Hematopoietic multipotent progenitor cell treated with erythropoietin and hydrocortisone succinate and interleukin-3 and kit ligand, for 17 days (in vitro differentiated cells): ENCODE measurements at places on chromosomes 5 and 9.

DNA sequence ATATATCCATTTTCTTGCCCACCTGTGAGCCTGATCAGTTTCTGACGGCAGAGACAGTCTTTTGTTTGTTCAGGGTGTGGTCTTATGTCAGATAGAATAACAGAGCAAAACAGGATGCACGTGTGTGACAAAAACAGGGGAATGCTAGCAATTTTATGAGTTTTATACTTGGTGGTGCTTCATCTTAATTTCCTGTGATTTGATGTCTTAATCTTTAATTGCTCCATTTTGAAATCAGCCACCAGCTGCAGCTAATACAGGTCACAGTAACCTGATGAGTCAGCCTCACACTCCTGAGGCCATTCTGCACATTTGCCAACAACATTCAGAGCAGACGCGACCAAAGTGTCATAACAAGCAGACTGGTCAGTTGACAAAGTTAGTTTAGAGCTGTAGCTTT, 42.3 kb upstream of the JMY start:
- DNase-seq, result no peak

DNA sequence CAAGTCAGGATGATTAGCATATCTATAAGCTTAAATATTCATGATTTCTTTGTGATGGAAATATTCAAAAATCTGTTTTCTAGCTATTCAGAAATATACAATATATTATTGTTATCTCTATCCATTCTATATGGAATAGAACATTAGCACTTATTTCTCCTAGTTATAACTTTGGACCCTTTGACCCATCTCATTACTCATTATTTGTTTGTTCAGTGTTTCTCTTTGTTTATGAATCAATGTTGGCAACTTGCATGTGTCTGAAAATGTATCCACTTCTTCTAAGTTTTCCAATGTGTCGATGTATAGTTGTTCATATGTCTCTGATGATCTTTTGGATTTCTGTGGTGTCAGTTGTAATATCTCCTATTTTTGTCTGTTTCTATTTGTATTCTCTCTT, 1059.3 kb downstream of the CDH9 start:
- no peak for DNase-seq

GRCh38 chr9:75666856-75667554, 223.5 kb upstream of the PCSK5 start:
- no peak for DNase-seq

GRCh38 chr5:58670582-58670981, 87.7 kb downstream of the RAB3C start:
- DNase-seq, result no peak

GRCh38 chr9:137388589-137389427, 34.2 kb downstream of the EXD3 start:
- no peak for DNase-seq
